ENCODE measurements at places on chromosomes 2 and 18. TPM values are rescaled to one million over a fixed set of nuclear protein-coding genes. Genes with fewer than 3 reads are reported as not detected.

- no peak for DNase-seq
- no peaks in the 10 kb centered on the region for H3K36me3 ChIP-seq
- H3K4me1 ChIP-seq, result peaks cover 37% of the 10 kb centered on the region
- H3K4me3 ChIP-seq, result no peak overlapping the region
These were observed 123.3 kb downstream of the NCK2 start for GRCh38 chr2:105868060-105868459.

DNA sequence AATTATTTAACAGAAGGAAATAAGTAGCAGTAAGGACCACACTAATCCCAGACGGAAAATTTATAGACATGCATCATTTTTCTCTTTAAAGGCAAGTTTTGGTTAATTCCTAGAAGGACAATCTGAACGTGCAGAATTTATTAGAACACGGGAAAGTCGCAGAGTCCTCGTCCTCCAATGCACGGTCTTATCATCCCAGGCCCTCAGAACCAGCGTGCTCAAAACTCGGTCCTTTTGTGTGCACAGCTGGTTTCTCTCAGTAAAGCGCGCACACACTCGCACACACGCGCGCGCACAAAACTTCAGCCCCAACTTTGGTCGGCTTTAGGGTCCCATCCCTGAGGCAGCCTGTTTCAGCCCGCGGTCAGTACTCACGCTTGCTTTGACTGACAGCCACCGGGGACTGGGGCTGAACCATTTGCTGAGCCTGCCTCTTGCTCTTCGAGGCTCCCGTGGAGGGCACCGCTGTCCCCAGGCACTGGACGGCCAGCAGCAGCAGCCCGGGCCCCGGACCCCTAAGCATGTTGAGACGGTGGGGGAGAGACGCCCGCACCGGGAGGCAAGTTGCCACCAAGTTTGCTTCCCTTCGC lies 493 bp downstream of the FN1 start:
- DNase-seq, result no peak
- H3K36me3 ChIP-seq, result peaks cover 51% of the 10 kb centered on the region
- peak overlapping the region; percentile 98 for H3K4me3 ChIP-seq
- no peaks in the 10 kb centered on the region for H3K27me3 ChIP-seq
- H3K27ac ChIP-seq, result peak overlapping the region; percentile 99

The DNER gene
- 0.19 TPM for total RNA-seq

DNA sequence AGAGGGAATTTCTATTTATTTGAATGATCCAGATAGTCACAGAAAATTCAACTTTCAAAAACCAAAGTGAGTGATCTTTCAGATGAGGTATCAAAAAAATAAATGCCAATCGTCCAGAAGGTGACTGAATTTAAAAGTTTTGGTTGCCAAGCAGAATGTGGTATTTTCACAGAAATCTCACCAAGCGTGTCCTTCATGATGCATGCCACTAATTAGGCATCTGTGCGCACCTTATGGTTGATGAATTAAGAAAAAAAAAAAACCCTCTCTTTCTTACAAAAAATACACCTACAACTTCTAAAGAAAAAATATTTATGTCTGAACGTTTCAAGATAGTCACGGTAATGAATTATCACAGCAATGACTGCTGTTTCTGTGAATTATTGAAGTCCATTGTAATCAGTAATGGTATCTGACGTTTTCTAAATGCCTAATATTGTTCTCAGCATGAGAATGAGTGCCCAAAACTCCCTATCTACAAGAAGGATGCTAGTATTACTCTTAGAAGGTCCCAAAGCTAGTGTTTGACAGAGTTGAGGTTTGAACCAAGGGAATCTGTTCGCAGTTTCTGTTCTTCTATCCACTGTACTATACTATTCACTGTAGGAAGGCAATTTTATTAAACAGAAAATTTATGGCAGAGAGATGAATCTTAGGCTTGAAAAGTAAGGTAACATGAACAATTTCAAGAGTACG lies 219.6 kb upstream of the NETO1 start:
- H3K27ac ChIP-seq, result no peak overlapping the region
- H3K4me1 ChIP-seq, result no peaks in the 10 kb centered on the region
- DNase-seq, result no peak
- peaks cover 3% of the 10 kb centered on the region for H3K27me3 ChIP-seq
- no peak overlapping the region for H3K4me3 ChIP-seq
- H3K36me3 ChIP-seq, result no peaks in the 10 kb centered on the region

- no peak for DNase-seq
- no peaks in the 10 kb centered on the region for H3K36me3 ChIP-seq
- no peak overlapping the region for H3K27ac ChIP-seq
- H3K4me1 ChIP-seq, result no peaks in the 10 kb centered on the region
These were observed 113.5 kb downstream of the NYAP2 start for GRCh38 chr2:225512876-225513540.

DNA sequence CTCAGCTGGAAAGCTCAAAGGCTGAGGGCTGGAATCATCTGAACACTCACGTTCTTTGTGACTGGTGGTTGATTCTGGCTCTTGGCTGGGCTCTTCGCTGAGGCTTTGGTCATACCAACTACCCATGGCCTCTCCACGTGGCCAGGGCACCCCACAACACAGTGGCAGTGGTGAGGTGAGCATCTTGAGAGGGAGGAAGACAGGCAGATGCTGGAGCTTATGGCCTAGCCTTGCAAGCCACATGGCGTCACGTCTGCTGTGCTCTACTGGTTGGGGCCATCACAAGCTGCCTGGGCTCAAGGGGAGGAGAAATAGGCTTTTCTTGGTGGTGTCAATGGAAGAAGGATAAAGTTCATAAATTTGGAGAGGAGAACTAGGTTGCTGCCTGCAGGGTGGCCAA lies 19.6 kb downstream of the LPIN1 start:
- DNase-seq, result no peak
- H3K4me1 ChIP-seq, result peaks cover 6% of the 10 kb centered on the region
- H3K4me3 ChIP-seq, result no peak overlapping the region
- peaks cover 36% of the 10 kb centered on the region for H3K36me3 ChIP-seq
- no peaks in the 10 kb centered on the region for H3K27me3 ChIP-seq

GRCh38 chr18:62574776-62575175 lies 52.0 kb downstream of the ZCCHC2 start:
- peaks cover 46% of the 10 kb centered on the region for H3K36me3 ChIP-seq
- H3K27me3 ChIP-seq, result no peaks in the 10 kb centered on the region
- no peak for DNase-seq
- H3K4me1 ChIP-seq, result peaks cover 5% of the 10 kb centered on the region
- no peak overlapping the region for H3K27ac ChIP-seq

The GDF7 gene
- total RNA-seq, result 9.0 TPM

The CHRNG gene
- not detected for total RNA-seq

DNA sequence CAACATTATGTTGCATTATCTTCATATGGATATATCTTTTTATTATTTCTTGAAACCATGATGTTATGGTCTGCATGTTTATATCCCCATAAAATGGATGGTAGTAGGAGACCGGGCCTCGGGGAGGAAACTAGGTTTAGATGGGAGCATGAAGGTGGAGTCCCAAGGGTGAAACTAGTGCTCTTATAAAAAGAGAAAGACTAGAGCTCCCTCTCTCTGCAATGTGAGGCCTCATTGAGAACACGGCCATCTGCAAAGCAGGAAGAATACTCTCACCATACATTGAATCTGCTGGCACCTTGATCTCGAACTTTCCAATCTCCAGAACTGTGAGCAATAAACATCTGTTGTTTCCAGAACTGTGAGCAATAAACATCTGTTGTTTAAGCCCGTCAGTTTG lies 64.0 kb downstream of the NXPH2 start:
- H3K4me3 ChIP-seq, result no peak overlapping the region
- DNase-seq, result no peak
- H3K4me1 ChIP-seq, result no peaks in the 10 kb centered on the region
- no peaks in the 10 kb centered on the region for H3K36me3 ChIP-seq
- H3K27ac ChIP-seq, result no peak overlapping the region

DNA sequence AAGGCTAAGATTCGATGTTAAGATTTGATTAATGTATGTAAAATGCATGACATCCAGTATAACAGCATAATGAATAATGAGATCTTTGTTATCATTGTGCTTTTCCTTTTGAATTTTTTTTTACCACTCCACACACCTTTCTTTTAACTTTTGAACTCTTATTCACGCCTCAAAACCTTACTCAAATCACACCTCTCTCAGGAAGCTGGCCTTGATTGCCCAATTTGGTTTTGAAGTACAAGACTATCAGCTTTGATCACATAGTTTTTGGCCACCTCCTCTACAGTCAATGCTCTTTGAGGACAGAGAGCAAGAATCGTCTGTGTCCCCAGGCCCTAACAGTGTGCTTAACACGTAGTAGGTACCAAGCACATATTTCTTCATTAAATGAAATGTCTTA lies 29.9 kb upstream of the SLC9A2 start:
- no peak for DNase-seq
- no peaks in the 10 kb centered on the region for H3K4me1 ChIP-seq
- H3K27ac ChIP-seq, result no peak overlapping the region
- H3K36me3 ChIP-seq, result no peaks in the 10 kb centered on the region
- H3K4me3 ChIP-seq, result no peak overlapping the region
- peaks cover 38% of the 10 kb centered on the region for H3K27me3 ChIP-seq

DNA sequence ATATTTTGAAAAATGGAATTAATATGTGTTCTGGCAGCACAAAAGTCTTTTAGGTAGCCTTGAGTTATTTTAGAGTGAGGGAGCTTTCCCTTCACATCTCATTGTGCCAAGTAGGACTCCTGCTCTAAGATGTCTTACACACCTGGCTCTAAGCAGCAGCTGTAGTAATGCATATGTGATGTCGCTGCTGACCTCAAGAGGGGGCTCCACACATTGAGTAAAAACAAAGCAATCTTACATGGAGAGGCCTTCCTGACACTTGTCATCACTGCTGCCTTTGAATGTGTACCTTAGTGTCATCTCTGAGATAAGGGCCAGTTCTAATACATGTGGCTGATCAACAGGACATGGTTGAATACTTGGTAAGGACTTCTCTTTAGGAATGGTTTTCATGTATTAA lies 75.8 kb downstream of the ACTR3 start:
- no peak overlapping the region for H3K4me3 ChIP-seq
- H3K27me3 ChIP-seq, result no peaks in the 10 kb centered on the region
- H3K4me1 ChIP-seq, result peaks cover 7% of the 10 kb centered on the region
- no peak overlapping the region for H3K27ac ChIP-seq
- no peak for DNase-seq

The LRP2 gene
- 0.24 TPM for total RNA-seq

The CNOT9 gene
- 41.6 TPM for total RNA-seq

- no peaks in the 10 kb centered on the region for H3K27me3 ChIP-seq
- no peaks in the 10 kb centered on the region for H3K36me3 ChIP-seq
- H3K4me3 ChIP-seq, result no peak overlapping the region
- H3K27ac ChIP-seq, result no peak overlapping the region
- H3K4me1 ChIP-seq, result no peaks in the 10 kb centered on the region
These were observed 389.4 kb upstream of the KLHL29 start for GRCh38 chr2:22995576-22995975.

The SP5 gene
- not detected for total RNA-seq

DNA sequence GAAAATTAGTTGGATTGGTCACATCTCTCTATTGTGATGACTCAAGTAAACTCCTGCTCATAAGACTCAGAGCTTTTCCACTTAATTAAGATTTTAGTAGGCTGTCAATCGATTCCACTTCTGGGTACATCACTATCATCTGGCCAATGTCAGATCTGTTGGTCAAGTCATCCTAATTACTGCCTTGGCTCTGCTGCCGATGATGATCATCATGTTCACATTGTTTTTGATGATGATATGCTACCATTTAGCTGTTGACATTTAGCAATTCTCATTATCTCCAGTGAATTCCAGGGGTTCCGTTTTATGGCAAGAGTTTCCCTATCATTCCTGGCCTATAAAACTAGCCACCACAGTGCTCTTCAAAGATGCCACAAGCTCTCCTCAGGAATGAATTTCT lies 253.4 kb downstream of the IKZF2 start:
- H3K27me3 ChIP-seq, result no peaks in the 10 kb centered on the region
- H3K4me1 ChIP-seq, result no peaks in the 10 kb centered on the region
- no peaks in the 10 kb centered on the region for H3K36me3 ChIP-seq

GRCh38 chr18:38241216-38241615 lies 675.6 kb upstream of the CELF4 start:
- no peak overlapping the region for H3K4me3 ChIP-seq
- no peak overlapping the region for H3K27ac ChIP-seq
- no peak for DNase-seq
- H3K27me3 ChIP-seq, result no peaks in the 10 kb centered on the region

- no peak for DNase-seq
- no peaks in the 10 kb centered on the region for H3K36me3 ChIP-seq
- no peak overlapping the region for H3K4me3 ChIP-seq
- H3K27me3 ChIP-seq, result peaks cover 57% of the 10 kb centered on the region
- no peaks in the 10 kb centered on the region for H3K4me1 ChIP-seq
These were observed 61.1 kb upstream of the ZNG1B start for GRCh38 chr2:113376253-113376912.

DNA sequence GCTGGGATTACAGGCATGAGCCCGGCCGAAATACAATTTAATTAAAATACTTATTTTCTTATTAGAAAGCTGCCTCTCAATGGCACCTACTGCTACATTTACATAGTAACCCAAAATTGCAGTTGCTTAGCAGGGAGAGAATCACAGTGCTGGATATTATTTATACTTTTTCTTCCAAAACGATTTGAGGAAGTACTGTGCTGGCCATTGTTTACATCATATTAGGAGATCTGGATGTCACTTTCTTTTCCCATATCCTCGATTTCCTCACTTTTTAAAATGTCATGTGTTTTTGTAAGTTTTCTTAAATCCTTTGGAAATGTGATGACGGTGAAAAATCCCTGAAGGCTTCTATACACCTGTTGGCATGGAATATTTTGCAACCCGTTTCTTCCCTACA lies 3.4 kb upstream of the SP3 start:
- DNase-seq, result no peak
- H3K4me1 ChIP-seq, result peaks cover 24% of the 10 kb centered on the region
- no peaks in the 10 kb centered on the region for H3K27me3 ChIP-seq
- H3K4me3 ChIP-seq, result no peak overlapping the region
- H3K36me3 ChIP-seq, result no peaks in the 10 kb centered on the region

DNA sequence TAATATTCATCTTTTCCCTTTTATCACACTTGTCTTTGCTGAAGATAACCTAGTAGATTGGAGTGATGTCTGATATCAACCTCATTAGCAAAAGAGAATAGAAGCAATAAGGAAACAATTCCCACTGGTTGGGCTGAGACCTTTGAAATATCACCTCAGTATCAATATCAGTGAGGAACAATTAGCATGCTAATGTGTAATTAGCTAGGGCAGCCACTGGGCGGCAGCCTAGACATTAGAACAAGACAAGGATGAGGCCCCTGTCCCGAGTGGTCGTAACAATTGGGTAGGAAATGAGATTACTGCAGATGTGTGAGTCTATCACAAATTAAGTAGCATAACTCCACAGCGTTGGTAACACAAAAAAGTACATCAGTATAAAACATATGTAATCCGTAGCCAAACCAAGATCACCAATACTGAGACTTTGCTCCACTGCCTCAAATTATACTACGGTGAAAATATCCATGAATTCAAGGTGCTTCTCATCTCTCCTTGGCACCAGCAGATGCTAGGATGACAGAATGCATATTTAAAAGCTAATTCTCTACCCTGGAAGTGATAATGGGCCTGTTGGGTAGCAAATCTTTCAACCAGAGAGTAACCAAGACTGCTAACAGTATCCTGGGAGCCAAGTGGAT lies 99.1 kb downstream of the ALPK2 start:
- DNase-seq, result no peak
- H3K4me3 ChIP-seq, result no peak overlapping the region
- no peak overlapping the region for H3K27ac ChIP-seq
- H3K27me3 ChIP-seq, result no peaks in the 10 kb centered on the region
- H3K36me3 ChIP-seq, result peaks cover 10% of the 10 kb centered on the region

The MFSD2B gene
- total RNA-seq, result not detected

All from osteocyte (in vitro differentiated cells).